NCI-H1105 (cell line): ENCODE measurements at places on chromosomes 7 and 10.
A peak's percentile ranks its signal among the peaks of the same experiment; 100 is the strongest.

DNA sequence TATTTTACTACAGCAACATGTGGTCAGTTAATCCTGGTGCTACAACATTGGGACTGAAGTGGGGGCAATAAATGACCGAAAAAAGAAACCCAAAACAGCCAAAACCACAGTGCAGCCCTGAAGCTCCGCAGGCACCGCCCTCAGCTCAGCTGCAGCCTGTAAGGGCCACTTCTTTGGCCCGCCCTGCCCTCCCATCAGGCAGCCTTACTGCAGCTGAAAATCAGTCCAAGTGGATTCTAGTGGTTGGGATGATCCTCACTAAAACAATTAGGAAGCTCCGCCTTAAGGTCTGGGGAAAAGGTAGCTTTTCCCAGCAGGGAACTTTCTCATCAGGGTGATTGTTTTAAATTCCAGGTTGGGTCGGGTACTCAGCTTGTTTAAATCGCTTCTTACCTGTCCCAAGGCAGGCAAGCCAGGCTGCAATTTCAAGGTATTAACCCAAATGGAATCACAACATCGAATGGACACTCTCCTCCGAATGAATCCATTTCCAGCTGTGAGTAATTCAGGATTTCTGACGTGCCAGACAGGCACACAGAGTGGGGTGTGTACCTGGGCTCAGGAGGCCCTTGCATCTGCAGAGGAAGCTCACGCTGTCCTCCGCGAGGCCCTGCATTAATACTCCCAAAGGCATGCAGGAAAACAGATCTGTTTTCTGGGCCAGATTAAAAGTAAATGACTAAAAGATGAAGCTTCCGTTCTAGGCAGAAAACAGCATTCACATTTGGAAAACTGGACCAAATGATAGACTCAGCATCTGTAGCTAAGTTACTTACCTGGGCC, 104.3 kb downstream of the CREB5 start:
- DNase-seq = no peak

- DNase-seq = no peak
Measured at GRCh38 chr10:60534761-60535389, 145.2 kb upstream of the ANK3 start.

DNA sequence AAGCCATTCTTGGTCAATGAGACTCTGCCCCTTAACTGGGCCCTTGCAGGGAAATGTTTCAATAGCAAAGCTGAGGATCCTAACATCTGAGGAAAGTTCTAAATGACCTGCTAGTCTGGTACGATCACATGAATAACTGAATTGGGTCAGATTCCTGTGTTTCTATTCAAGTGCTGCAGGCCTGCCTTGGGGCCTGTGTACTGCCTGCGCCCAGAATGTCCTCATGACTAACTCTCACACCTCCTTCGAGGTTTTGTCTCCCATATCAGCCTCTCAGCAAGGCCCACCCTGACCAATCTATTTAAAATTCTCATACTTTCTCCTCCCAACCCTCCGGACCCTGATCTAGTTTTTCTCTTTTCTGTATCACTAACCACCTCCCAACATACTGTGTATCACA, 4.4 kb downstream of the JAZF1 start:
- DNase-seq = no peak

- DNase-seq = peak; percentile 78
Measured at GRCh38 chr7:3754493-3755341, 453.7 kb downstream of the SDK1 start.

DNA sequence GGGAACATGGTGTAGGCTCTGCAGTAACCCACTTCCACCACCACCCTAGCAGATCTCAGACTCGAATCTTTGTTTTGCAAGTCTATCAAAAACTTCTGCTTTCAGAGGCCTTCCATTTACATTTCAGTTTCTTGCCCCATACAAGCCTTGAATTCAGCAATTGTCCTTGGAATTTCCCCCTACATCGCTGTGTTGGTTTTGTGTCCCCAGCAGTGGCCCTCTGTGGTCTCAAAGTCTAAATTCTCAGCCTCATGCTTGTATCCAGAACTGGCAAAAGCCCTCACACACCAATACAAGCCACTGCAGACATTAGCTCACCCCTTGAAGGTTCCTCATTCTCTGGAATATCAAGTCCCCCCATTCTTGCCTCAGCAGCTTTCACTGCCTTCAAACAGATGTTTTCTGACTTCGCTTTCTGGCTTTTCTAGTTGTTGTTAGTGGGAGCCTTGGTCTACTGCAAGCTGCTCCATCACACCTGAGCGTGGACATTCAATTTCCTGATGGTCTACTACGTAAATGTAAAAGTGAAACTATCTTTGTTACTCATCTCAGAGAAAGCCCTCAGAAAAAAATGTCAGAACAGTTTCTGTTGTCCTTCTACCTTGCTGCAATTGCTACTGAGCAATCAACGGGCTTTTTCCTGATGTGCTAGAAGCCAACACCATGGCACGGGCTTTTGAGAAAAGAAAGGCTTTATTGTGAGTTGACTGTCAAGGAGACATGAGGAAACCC, 1.8 kb upstream of the NUB1 start:
- no peak for DNase-seq

DNA sequence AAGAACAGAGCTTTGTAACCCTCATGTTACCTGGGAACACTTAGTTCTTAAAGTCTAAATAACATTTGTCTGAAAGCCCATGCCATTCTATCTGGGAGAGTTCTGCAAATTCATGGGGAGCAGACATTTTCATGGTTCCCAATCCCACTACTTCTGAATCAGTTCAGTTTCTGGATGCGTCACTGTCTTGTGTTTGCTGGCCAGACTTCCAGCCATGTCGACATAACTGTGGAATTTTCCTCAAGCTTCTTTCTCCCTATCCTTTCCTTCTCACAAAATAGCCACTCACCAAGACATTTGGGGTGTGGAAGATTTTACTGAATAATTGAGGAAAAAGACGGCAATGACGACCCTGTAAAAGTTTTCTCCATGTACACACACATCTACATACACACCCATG, 272.5 kb downstream of the NEBL start:
- no peak for DNase-seq

DNA sequence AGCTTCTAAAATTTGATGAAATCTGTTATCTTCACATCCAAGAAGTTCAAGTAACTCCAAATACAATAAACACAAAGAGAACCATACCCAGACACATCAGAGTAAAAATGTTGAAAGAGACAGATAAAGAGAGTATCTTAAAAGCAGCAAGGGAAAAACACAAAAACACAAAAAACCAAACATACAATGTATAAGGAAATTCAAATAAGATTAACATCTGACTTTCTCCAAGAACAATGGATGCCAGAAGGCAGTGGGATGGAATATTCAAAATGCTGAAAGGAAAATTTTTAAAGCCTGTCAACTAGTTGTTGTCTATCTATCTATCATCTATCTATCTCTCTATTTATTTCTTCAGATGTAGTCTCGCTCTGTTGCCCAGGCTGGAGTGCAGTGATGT, 72.4 kb upstream of the MKLN1 start:
- no peak for DNase-seq

DNA sequence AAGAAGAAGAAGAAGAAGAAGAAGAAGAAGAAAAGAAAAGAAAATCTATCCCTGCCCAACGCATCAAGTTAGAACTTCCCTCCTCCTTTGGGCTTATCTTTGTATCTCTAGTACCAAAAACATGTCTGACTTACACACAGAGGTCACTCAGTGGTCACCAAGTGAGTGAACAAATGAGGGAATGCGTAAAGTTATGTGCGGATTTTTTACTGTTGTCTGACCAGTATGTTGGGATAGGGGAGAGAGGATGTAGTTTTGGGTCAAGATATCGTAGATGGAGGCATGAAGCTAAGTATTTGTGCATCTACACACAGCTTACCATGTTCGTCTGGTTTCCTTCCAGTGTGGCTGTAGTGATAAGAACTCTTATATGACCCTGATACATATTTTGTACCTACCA, 99.9 kb downstream of the ITIH5 start:
- no peak for DNase-seq

GRCh38 chr7:18906901-18907300, 210.5 kb downstream of the TWIST1 start:
- DNase-seq = no peak

- DNase-seq = no peak
Measured at GRCh38 chr10:77212632-77213031, 425.0 kb downstream of the KCNMA1 start.

DNA sequence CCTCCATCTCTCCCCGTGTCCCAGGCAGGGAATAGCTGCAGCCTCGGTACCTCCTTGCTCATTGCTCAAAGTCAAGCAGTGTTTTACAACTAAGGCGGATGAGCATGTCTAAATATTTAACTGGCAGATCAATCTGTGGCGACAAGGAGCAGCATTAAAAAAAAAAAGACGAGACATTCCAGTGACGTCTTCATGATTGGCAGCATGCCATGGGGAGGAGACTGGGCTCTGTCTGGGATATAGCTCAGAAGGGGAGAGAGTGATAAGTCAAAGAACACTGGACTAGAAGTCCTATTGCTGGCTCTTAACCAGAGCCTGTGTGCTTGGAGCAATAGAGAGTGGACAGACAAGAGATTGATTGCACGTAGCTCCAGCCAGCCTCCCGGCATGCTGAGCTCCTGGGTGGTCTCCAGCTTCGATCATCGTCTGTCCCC, 287.5 kb upstream of the PODXL start:
- no peak for DNase-seq

DNA sequence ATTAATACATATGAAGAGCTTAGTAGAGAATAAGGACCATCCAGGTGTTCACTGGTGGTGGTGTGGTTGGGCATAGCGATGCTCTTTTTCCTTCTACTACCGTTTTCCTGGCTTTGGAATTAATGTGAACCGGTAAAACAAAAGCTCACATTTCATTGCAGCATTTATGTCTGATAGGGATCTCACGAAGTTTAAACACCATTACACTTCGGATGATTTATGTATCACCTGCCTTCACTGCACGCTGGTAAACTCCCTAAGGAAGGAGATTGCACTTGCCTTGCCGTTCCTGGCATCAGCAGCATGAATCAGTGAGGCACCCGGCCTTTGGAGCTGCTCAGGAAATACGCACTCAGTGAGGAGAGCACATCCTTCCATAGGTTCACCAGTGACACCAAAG, 47.5 kb downstream of the WIPF3 start:
- DNase-seq = peak; percentile 57
